NCI-H2171 (cell line): ENCODE measurements at places on chromosomes 1 and 21.

DNA sequence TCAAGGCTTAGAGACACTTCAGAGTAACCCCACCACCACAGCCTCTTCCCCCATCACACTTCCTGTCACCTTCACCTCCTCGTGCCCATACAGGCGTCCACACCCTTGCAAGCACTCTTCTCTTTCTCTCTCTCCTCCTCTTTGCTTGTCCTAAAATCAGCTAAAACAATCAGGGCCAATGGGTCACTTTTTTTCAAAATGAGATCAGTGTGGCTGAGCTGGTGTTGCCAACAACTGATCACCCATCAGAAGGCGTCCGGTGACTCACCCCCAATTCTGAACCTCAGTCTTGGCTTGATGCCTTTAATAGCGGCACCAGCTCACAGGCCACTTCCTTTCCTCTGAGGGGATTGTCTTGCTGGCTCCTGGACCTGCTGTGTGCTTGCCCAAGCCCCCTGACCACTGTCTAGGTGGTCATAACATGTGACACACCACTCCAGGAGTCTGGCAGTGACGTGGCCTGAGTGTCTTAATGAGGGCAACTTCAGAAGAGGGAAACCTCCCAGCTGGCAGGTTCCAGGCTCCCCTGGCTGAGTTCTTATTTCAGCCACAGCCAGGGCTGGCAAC lies 1.6 kb downstream of the DRAXIN start:
- DNase-seq, result no peak

DNA sequence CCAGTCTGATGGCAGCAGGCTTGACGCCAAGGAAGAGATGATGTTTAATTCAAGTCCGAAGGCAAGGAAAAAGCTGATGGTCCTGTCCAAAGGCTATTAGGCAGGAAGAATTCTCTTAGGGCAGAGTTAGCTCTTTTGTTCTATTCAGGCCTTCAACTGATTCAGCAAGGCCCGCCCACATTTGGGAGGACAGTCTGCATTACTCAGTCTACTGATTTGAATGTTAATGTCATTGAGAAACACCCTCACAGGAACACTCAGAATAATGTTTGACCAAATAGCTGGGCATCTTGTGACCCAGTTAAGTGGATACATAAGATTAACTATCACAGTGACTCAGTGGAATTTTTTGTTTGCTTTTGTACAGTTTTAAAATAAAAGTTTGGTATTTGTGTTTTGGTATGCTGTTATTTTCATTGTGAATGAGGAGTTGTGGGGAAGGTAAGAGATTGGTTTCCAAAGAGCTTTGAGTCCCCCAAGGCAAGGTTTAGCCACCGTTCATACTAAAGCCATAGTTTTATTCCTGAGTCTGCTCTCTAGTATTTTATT lies 1.7 kb upstream of the ZNF691 start:
- no peak for DNase-seq

- DNase-seq, result no peak
These were observed 107.1 kb downstream of the NIBAN1 start for GRCh38 chr1:184866991-184867788.

DNA sequence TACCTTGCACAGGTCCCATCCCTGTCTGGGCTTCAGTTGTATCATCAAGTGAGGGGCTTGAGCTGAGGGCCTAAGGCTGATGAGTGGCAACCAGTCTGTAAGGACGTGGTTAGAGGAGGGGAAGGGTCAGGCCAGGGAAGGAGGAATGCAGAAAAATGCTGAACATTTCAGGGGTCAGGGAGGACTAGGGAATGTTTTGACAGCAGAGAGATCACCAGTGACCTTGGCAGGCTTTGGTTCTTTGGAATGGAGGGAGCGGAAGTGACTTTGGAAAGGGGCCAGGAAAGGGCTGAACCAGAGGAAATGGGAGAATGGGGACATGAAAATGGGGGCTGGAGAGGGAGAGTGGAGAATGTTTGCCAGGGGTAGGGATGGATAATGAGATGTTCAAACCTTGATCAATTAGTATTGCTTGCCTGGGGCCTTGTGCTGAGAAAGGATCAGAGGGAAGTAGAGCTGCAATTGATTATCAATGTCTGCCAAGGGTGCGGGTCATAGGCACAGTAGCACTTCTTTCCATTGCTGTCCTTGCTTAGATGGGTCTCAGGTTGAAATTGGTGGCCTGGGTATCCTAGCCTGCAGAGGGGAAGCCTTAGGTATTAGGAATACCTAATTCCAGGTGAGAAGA lies 7.4 kb downstream of the LDLRAP1 start:
- no peak for DNase-seq

GRCh38 chr1:43753422-43753821 lies 46.1 kb downstream of the ST3GAL3 start:
- no peak for DNase-seq

GRCh38 chr1:41486371-41487125 lies 2.1 kb upstream of the EDN2 start:
- DNase-seq, result no peak

- no peak for DNase-seq
These were observed 12.1 kb downstream of the CSTB start for GRCh38 chr21:43763901-43764523.

DNA sequence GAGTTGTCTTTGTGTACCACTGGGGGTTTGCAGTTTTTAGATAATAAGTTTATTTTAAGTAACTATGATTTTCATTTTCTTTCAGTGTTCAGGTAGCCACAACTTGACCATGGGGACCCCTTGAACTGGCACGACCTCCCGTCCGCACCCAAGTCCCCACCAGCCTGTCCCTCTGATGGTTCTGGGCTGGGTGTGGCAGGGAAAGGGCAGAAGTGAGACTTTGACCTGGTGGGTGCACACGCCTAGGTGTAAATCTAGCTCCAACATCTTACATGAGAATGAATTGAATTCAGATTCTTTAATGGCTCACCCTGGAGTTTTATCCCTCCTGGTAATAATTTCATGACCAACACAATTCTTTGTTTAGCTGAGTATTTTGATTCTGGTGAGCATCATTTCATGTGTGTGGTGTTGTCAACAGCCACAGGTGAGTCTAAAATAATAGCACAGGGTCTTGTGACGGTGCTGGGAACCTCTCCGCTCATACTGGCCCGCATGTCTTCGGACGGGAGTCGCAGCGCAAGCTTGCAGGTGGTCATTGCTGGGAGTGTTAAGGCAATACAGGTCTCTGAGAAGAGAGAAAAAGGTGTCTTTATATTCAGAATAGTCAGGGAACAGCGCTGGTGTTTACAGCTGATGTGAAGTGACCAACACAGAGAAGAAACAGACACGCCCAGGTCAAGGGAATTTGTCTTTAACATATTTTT lies 50.8 kb upstream of the POFUT2 start:
- DNase-seq, result no peak

DNA sequence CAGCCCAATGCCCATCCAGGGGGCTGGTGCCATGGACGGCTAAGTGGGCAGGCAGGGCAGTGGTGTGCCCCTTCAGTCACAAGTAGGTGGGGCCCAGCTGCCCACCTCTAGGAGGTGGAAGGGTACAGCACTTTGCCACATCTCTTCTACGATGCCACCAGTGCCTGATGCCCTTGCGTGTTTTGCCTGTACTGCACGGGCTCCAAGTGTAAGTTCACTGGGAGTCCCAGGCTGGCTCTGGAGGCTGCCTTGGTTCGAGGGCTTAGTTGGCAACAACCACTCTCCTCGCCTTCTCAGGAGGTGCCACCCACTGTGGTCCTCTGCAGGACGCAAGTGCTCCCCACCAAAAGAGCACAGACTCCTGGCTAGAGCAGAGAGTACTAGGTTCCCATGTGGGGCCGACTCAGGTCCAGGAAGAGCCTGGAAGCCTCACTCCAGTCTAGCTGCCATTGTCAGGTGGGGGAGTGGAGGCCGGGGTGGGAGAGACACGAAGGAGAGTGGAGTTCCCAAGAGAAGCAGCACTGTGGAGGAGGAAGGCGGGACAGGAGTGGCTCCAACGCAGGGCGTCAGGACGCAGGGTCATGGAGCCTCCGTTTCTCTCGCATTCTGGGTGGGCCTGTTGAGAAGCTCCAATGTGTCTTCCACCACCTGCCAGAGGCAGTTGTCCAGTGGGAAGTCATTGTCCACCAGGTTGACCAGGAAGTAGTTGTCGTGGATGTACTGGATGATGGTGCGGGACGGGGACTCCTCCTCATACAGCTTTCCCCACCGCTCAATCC lies 15.5 kb downstream of the MTHFR start:
- no peak for DNase-seq

DNA sequence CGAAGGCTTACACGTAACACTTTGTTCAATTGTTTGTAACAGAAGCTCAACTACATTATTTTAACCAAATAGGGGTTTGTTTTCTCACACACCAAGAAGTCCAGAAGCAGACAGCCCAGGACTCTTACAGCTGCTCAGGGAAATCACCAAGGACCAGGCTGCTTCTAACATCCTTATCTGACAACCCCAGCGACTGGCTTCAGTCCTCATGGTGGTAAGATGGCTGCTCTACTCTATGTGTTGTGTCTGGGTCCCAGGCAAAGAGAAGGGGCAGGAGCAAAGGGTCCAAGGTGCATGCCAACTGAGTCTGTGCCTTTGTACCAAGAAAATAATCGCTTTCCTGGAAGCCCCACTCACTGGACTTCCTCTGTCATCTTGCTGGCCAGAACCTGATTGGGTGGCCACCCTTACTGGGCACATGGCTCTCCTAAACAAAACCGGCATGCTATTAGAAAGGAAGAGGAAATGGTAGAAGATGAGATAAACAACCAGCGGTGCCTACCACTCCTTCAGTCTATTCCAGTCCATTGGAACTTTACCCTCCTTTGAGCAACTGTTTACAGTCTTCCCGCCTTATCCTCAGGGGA lies 34.1 kb upstream of the LRRC8D start:
- no peak for DNase-seq

DNA sequence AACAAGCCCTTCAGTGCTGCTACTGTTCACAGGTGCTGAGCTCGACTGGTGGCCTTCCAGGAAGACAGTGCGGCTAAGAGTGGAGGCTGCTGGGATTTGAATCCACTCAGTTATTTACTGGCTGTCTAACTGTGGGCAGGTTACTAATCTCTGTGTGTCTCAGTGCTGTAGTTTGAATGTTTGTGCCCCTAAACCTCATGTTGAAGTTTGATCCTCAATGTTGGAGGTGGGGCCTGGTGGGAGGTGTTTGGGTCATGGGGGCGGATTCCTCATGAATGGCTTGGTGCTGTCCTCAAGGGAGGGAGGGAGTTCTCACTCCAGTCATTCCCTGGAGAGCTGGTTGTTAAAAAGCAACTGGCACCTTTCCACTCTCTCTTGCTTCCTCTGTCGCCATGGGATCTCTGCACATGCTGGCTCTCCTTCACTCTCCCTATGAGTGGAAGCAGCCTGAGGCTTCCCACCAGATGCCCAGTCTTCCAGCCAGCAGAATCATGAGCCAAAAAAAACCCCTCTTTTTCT lies 334.8 kb downstream of the RPS6KC1 start:
- no peak for DNase-seq

GRCh38 chr1:58251430-58252073 lies 295.0 kb downstream of the OMA1 start:
- no peak for DNase-seq

GRCh38 chr1:37362594-37363385 lies 111.6 kb upstream of the ZC3H12A start:
- no peak for DNase-seq
